ENCODE measurements at places on chromosomes 11 and 22.

GRCh38 chr11:28932940-28933339 lies 824.8 kb downstream of the METTL15 start:
- DNase-seq, result no peak

DNA sequence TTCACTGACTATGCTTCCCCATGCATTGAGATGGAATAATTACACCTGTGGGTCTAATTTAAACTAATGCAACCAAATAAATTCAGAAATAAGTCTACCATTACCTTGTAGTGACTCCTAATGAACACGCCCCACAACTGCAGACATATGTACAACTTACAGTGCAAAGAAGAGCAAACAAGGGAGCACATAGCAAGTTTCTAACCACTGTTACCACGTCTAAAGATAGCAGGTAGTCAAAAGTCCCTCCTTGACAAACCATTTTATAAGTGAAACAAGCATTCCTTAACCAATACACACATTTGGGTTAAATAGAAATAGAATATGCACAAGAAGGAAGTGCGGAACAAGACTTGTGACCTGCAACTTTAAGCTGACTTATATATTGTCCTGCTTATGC lies 20.6 kb downstream of the PHF21A start:
- no peak for DNase-seq

GRCh38 chr11:26571861-26572654 lies at the start of gene MUC15:
MUC15 (minus strand) TSS chr11:26572263; CDS start chr11:26567094, 5,169 bp downstream.
- DNase-seq, result no peak

GRCh38 chr11:101929294-101929915 lies 13.1 kb upstream of the ANGPTL5 start:
- no peak for DNase-seq

DNA sequence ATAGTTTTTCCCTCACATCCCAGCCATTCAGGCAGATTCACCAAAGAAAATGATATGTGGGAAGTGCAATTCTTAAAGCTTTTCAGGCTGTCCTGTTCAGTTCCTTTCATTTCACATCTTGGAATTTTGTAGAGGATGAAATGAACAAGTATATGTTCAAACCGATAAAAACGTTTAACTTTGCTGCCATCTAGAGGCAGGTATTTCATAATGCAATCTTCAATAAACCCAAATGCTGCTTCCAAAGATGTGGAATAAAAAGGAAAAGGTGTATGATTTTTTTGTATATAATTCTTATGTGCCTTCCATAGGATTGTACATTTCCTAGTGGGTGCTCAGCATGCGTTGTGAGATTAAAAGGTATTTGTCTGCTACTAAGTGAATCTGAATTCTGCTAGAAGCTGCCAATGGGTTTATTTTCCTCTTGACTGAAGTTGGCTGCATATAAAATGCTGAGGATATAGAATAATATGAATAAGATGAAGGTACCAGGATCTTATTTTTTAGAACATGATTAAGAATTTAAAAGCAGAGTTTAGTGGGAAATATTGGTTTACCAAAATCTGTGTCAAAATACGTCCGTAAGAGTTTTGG lies 199.3 kb downstream of the PGR start:
- peak; percentile 64 for DNase-seq

DNA sequence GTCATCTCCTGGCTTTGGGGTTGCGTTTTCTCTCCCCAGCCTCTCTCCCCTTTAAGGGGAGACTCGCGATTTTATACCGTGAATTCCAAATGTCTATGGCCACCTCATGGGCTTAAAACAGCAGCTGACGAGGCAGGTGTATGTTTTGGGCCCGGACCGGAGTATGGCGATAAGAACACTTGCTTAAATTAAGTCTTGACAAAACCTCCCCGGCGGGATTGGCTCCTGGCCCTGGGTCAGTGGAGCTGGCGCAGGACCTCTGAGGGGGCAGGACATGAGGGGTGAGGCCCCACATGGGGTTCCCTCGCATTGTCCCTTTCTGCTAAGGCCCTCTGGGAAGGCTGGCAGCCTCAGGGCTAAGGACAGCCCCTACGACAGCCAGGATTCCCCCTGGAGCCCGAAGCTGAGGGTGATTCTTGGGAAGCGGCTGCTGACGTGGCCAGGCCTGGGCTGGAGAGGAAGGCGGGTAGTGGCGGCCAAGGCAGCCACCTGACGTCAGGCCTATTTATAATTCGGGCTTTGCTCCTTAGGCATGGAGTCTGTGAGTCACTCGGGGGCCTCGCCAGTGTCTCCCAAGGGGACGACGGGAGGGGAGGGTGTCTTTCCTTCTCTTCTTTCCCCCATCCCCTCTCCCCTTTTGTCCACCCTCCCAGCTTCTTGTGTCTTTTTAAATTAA lies 12.7 kb downstream of the MYO18B start:
- DNase-seq, result peak; percentile 75

- DNase-seq, result no peak
These were observed 557.3 kb upstream of the ANO5 start for GRCh38 chr11:21635394-21636145.

GRCh38 chr11:2271327-2272227 lies 1.2 kb upstream of the ASCL2 start:
- DNase-seq, result no peak

- DNase-seq, result no peak
These were observed 40.0 kb upstream of the CREB3L1 start for GRCh38 chr11:46237248-46238077.

DNA sequence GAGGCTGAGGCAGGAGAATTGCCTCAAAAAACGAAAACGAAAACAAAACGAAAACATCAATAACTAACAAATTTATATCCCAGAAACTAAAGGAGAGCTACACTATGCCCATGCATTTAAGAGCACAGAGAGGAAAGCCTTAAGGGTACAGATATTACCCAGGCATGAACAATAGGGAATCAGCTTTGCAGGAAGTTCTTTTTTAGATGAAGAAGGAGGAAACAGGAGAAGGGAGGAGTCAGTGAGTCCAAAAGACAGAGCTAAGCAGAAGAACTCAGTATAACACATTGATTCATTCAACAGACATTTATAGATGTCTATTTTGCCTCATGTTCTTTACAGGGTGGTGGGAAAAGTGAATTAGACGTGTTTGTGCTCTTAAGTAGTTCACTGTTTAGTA lies 8.3 kb downstream of the MRPL17 start:
- no peak for DNase-seq
